Esophagus squamous epithelium (tissue), 5 donors: ENCODE measurements at places on chromosomes 7 and 10.

- DNase-seq = no peak
These were observed 567 bp upstream of the CDCA7L start for GRCh38 chr7:21946222-21946709.

GRCh38 chr7:77409005-77409738, 7.0 kb downstream of the GSAP start:
- DNase-seq = no peak

- no peak for DNase-seq
These were observed 135.1 kb upstream of the GHITM start for GRCh38 chr10:84004221-84004620.

- no peak for DNase-seq
These were observed 435.2 kb downstream of the PLXNA4 start for GRCh38 chr7:132141109-132141508.

DNA sequence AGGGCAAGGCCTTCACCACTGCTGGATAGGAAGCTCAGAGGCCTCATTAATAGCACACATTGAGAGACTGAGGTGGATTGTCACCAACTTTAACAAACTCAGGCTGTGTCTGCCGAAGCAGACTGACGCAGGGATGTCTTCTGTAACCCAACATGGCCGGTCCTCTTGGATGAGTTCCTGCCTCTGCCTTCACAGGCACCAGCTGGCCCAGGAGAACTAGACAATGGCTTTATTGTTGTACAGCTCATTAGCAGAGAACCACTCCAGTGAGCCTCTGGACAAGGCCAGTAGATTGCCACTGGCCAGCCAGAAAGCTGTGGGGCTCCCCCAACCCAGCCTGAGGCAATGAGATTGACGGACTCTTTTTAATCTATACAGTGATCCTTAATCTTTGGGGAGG, 9.4 kb downstream of the NODAL start:
- no peak for DNase-seq

DNA sequence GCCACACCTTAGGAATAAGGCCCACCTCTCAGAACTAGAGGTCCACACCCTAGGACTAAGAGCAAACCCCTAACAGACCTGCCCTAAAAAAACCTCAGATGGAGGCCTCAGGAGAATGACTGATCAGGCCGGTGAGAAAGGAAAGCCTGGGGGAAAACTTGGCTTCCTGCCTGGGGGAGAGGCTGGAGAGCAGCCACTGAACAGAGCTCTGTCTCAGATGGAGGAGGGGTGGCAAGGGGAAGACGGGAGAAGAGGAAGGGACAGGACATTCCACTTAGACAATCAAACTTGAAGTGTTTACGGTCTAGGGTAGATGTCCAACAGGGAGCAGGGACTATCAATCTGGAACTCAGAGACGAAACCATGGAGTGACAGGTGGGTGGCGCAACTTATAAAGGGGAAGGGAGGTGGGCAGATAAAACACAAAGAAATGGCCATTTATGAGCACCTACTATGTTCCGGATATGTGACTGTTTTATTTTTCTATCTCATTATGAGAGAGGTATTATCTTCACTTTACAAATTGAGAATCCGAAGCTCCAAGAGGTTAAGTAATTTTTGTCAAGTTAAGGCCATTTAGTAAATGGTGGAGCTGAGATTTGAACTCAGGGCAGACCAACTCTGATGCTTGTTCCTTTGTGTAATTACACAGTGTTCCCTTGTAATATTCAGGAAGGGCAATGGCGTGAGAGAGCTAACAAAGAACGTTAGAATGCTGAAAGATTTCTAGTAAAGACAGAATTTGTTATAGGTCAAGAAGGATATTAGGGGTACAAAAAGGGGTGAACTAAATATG, 82.6 kb downstream of the DNMBP start:
- no peak for DNase-seq

DNA sequence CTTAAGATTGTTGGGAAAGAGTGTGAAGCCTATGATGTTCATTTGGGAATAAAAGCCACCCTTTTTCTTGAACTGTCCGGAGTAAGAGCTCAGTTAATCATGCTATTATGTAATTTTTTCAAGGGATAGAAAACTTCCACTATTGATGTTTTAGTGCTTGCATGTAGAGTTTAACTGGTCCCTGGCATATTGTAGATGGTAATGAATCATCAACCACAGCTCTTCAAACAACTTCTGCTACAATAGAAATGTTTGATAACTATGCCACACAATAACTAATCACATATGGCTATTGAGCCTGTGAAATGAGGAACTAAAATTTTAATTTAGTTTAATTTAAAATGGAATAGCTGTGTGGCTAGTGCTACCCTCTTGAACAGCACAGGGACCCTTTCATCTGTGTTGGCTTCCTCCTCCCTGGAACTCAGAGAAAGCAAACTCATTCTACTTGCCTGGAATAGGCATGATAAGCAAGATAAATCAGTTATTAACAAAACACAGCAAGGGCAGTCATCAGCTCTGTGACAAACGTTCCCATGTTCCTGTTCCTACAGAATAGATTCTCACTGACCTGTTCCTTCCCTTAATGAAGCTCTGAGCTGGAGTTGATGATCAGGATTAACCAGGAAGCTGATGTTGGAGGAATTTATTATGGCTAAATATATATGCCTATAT, 4.9 kb upstream of the SRI start:
- DNase-seq = no peak

DNA sequence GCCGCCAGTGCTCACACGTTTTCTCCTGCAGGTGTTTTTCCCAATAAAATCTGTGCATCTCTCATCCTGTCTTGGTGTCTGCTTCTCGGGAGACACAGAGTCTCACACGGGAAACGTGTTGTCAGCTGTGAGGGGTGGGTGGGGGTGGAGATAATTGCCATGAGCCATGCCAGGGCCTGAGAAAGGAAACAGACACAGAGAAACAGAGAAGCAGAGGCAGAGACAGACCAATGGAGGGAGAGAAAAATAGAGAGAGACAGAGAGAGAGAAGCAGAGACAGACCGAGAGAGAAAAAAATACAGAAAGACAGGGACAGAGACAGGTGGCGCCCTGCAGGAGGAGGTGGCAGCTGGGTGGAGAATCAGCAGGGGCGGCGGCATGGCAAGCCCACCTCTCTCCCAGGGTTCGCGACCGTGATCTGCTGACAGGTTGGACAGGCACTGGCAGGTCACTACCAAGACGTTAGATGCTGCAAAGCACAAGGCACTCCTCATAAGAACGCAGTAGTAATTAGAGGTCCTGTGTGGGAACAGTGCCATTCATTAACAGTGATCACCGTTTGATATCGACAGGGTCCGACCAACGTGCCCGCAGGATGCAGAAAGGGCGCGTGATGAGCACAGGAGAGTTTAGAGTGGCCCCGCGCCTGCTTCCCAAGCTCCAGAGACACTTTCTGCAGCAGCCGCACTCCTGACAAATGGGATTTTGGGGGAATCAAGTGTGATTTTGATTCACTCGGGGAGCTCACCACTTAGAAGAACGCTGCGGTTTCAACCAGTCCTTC, 70.5 kb upstream of the INSIG1 start:
- DNase-seq = no peak

DNA sequence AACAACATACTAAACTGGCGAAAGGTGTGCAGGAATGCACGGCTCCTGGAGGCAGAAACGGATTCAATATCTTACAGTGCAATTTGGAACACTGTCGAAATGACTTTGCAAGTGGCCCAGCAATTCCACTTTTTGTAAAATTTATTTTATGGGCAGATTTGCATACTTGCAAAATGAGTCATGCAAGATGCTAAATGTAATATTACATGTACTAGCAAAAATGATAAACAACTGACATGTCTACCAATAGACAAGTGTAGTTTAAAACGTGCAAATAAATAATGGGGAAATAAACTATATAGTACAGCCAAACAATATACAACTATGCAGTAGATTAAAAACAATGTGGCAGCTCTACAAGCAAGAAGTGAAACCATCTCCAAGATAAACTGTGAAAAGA, 97.7 kb downstream of the ARHGAP12 start:
- DNase-seq = no peak

GRCh38 chr7:2030475-2031450, 202.0 kb downstream of the MAD1L1 start:
- no peak for DNase-seq

- DNase-seq = no peak
These were observed 145.7 kb downstream of the ELAPOR2 start for GRCh38 chr7:86913709-86914108.

DNA sequence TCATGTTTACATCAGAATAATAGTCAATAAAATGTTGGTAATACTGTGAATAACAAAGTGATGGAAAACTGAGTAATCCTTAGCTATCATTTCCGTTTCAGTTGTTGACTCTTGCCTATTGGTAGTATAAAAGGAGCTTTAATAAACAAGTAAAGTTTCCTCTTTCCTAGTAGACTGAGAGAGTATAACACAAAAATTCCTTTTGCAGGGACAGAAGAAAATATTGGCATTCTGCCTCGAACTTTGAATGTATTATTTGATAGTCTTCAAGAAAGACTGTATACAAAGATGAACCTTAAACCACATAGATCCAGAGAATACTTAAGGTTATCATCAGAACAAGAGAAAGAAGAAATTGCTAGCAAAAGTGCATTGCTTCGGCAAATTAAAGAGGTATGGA, 9.4 kb downstream of the KIF20B start:
- no peak for DNase-seq

DNA sequence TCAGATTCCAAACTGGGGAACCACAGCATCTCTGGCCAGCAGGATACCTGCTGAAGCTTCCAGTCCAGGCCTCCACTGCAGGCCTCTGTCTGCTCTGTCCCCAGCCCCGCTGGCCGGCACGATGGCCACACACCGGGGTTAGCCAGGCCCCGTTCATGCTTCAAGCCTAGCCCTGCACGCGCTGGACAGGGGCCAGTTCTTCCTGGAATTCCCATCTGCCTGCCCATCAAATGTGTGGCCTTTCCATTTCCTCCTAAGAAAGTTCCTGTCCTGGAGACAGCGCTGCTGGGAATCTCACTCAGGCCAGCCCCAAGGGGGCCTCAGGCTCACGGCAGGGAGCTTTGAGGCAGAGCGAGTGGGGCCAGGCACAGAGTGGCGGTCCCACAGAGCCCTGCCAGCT, 18.0 kb downstream of the SH2B2 start:
- no peak for DNase-seq
